ENCODE measurements at places on chromosomes 16 and 17. TPM values are rescaled to one million over a fixed set of nuclear protein-coding genes. Genes with fewer than 3 reads are reported as not detected.

WNT3 gene
- total RNA-seq: 0.30 TPM

GTF3C1 gene
- total RNA-seq: 160 TPM

SUMO2 gene
- total RNA-seq: 294 TPM

ARL6IP1 gene
- 140 TPM for total RNA-seq

GRCh38 chr17:4375039-4375748, 8.7 kb upstream of the UBE2G1 start:
- peak overlapping the region; percentile 73 for H3K27ac ChIP-seq
- peaks cover 23% of the 10 kb centered on the region for H3K4me1 ChIP-seq
- no peaks in the 10 kb centered on the region for H3K27me3 ChIP-seq
- H3K4me3 ChIP-seq: no peak overlapping the region
- no peaks in the 10 kb centered on the region for H3K36me3 ChIP-seq

DNA sequence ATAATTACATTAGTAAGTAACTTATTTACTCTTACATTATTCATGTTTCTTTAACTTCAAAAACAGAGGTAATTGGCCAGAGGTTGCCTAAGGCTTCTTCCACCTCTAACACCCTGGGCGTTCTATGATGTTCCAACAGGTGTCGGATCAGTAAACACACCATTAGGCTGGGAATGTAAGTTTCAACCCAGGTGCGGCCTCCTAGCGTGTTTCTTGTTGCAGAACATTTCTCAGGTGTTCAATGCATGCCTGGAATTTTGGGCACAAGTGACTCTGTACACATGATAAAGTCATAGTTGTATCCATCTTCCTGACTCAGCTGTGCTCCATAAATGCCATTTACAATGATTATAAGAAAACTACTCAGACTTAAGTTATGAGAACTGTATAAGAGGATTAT, 1.0 kb downstream of the KRTAP2-2 start:
- no peak for DNase-seq
- no peaks in the 10 kb centered on the region for H3K27me3 ChIP-seq
- no peak overlapping the region for H3K27ac ChIP-seq
- no peaks in the 10 kb centered on the region for H3K4me1 ChIP-seq
- H3K36me3 ChIP-seq: no peaks in the 10 kb centered on the region

DNA sequence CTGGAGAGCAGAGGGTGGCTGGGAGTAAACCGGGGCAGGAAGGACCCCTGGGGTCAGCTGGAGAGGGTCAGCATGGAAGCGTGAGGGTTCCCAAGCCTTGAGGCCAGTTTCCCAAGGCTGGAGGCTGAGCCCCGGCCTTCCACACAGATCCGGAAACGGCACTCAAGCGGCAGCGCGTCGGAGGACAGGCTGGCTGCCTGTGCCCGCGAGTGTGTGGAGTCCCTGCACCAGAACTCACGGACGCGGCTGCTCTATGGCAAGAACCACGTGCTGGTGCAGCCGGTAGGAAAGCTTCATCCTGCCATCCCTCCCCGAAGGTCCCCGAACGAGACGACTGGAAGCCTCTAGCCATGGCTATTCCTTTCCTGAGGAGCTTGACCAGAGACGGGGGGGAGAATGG, 26.0 kb downstream of the SGSM2 start:
- no peak overlapping the region for H3K27ac ChIP-seq
- no peak overlapping the region for H3K4me3 ChIP-seq
- peaks cover 16% of the 10 kb centered on the region for H3K36me3 ChIP-seq
- no peaks in the 10 kb centered on the region for H3K4me1 ChIP-seq
- no peak for DNase-seq

DNA sequence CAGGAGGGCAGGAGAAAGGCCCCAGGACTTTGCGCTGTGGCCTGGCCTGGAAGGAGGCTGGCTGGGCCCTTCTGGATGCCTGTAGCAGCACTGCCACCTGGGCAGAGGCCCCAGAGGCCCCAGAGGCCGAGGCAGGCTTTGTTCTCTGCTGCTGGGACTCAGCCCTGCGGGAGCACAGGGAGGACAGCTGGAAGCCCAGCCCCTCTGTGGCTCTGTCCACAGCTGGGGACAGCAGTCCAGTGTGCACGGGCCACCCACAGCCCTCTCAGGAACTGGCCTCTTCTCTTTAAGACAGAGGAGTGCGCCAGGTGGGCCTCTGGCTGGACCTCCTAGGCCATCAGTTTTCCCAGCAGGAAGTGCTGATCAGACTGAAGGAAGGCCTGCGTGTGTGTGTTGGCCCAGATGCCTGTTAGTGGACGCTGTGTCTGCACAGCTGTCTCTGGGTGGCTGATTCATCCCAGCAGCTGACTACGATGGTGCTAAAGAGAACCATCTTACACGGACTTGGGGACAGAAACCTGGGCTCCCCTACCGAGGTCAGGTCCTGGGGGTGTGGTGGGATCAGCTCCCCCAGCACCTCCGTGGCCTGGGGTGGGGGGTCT, 26.9 kb upstream of the ZNF750 start:
- DNase-seq: no peak
- H3K4me1 ChIP-seq: peaks cover 60% of the 10 kb centered on the region
- no peaks in the 10 kb centered on the region for H3K27me3 ChIP-seq
- peaks cover 4% of the 10 kb centered on the region for H3K36me3 ChIP-seq
- no peak overlapping the region for H3K27ac ChIP-seq

- no peak overlapping the region for H3K4me3 ChIP-seq
- no peak for DNase-seq
- no peak overlapping the region for H3K27ac ChIP-seq
- H3K4me1 ChIP-seq: peaks cover 48% of the 10 kb centered on the region
- H3K36me3 ChIP-seq: peaks cover 47% of the 10 kb centered on the region
Measured at GRCh38 chr17:82439829-82440365, 10.7 kb downstream of the CYBC1 start.

DNA sequence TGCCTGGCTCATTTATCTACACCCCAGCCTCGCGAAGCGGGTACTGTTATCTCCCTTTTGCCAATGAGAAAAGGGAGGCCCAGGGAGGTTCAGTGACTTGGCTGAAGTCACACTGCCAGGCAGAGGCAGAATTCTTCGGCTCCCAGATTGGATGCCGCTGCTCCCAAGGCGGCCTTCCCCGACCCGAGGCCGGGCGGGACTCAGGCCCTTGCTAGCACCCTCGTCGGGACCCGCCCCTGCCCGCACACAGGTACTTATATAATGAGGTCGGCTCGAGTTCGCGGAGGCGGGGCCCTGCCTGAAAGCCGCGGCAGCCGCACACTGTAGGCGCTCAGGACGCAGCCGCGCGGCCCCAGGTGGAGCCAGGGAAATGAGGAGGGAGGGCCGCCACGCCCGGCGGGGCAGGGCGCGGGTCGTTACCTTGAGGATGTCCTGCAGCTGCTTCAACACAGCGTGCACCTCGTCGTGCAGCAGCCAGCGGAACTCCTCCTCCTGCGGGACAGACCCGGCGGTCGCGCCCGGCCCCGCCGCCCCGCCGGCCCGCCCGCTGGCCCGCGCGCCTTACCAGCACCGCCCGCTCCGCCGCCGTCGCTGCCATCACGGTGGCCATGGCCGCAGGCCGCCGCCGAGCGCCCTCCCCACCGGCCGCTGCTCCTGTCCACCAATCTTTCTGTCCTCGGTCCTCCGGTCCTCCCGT, at the start of gene ROGDI:
ROGDI (minus strand) TSS at position 672 of the 697 bp plus-strand sequence; CDS start at position 610, 62 bp downstream.
- H3K27me3 ChIP-seq: no peaks in the 10 kb centered on the region
- peak within 1 kb of the TSS; percentile 85 for H3K27ac ChIP-seq
- peak; percentile 90 for DNase-seq
- H3K4me3 ChIP-seq: peak within 1 kb of the TSS; percentile 35
- H3K36me3 ChIP-seq: peaks cover 5% of the 10 kb centered on the region

DNA sequence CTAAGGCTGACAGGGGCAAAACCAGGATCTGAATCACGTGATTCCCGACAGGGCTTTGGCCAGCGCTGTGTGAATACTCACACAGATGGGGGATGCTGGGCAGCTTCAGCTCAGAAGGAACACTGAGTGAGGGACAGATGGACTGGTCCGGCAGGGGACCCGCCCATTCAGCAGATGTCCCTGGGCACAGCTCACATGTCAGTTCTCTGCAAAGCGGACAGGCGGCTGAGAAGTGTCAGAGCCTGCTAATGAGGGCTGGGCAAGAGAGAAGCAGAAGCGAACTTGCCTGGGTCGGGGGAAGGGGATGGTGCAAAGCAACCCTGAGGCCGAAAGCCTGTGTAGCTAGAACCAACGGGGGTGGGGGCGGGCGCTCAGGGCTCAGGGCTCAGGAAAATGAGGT, 11.9 kb upstream of the GLIS2 start:
- H3K4me1 ChIP-seq: peaks cover 23% of the 10 kb centered on the region
- H3K27me3 ChIP-seq: no peaks in the 10 kb centered on the region
- no peak for DNase-seq
- H3K36me3 ChIP-seq: no peaks in the 10 kb centered on the region
- H3K4me3 ChIP-seq: no peak overlapping the region
- no peak overlapping the region for H3K27ac ChIP-seq

DNA sequence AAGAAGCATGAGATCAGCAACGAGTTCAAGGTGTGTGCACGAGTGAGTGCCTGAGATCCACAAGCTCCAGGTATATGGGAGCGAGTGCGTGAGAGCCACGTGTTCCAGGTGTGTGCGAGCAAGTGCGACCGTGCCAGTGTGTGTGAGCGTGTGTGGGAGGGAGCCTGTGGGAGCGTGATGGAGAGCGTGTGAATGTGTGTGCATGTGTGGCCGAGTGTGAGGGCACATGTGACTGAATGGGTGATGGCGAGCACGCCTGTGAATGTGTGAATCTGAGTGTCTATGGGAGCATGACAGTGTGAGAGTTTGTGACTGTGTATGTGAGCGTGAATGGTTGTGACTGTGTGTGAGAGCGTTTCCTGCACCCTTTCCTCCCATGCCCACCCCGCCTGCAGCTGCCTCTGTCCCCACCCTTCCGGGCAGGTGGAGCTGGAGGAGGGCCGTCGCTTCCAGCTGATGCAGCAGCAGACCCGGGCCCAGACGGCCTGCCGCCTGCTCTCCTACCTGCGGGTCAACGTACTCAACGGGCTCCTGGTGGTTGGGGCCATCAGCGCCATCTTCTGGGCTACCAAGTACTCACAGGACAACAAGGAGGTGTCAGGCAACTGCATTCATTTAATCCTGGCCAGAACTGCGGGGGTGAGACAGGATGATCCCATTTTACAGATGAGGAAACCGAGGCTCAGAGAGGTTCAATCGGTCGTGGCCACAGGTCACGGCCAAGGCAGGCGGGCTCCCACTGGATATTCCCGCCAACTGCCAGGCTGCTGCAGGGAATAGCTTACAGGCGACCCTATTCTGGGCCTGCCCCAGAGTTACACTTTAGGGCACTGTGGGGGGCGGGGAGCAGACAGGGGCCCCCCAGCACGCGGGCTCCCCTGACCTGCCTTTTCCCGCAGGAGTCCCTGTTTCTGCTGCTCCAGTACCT, 3.7 kb downstream of the TMC8 start:
- peak overlapping the region; percentile 72 for H3K27ac ChIP-seq
- H3K4me1 ChIP-seq: peaks cover 85% of the 10 kb centered on the region
- H3K27me3 ChIP-seq: no peaks in the 10 kb centered on the region
- peaks cover 52% of the 10 kb centered on the region for H3K36me3 ChIP-seq

DNA sequence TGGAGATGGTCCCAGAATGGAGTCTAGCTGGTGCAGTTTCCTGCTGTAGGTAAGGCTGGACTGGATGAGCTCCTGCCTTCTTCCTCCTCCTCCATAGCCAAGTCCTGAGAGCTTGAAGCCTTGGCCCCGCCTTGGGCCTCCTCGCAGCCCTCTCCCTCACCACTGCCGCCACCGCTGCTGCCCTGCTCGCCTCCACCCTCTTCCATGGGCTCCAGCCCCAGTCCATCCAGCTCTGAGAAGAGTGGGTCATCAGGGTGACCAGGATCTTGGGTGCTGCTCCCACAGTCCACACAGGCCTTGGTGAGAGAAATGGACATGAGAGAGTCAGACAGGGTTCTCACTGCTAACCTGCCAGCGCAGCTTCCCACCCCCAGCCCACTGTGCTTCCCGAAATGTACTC, 11.2 kb downstream of the PER1 start:
- H3K4me3 ChIP-seq: no peak overlapping the region
- no peak overlapping the region for H3K27ac ChIP-seq
- peaks cover 41% of the 10 kb centered on the region for H3K36me3 ChIP-seq
- peak; percentile 28 for DNase-seq
- peaks cover 28% of the 10 kb centered on the region for H3K4me1 ChIP-seq
